ENCODE measurements at places on chromosomes 12 and 14.

- DNase-seq: no peak
These were observed 44.7 kb downstream of the FRS2 start for GRCh38 chr12:69514845-69515244.

DNA sequence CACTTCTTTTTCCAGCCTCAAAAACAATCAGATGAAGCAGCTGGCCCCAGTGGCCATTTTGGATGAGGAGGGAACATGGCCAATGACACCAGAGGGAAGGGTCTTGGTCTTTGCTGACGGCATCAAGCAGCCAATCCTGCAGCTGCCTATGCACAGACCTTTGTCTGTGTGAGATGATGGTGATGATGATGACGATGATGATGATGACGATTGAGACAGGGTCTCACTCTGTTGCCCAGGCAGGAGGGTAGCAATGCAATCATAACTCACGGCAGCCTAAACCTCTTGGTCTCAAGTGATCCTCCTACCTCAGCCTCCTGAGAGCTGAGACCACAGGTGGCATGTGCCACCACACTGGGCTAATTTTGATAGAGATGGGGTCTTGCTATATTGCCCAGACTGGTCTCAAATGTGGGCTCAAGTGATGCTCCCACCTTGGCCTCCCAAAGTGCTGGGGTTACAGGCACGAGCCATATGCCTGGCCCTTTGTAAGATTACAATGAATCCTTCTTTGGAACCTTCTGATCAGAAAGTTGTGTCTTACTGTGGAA lies 26.5 kb upstream of the NCOR2 start:
- no peak for DNase-seq

GRCh38 chr14:99333841-99334635 lies 62.0 kb upstream of the BCL11B start:
- DNase-seq: no peak

- DNase-seq: no peak
These were observed 499 bp upstream of the PRKAG1 start for GRCh38 chr12:49019120-49019430.

GRCh38 chr14:104634886-104635570 lies 30.5 kb upstream of the TMEM179 start:
- no peak for DNase-seq

- DNase-seq: no peak
These were observed 193.3 kb downstream of the ANO4 start for GRCh38 chr12:100987552-100988521.

- DNase-seq: no peak
These were observed 516.7 kb upstream of the TMEM132C start for GRCh38 chr12:127750076-127750840.

DNA sequence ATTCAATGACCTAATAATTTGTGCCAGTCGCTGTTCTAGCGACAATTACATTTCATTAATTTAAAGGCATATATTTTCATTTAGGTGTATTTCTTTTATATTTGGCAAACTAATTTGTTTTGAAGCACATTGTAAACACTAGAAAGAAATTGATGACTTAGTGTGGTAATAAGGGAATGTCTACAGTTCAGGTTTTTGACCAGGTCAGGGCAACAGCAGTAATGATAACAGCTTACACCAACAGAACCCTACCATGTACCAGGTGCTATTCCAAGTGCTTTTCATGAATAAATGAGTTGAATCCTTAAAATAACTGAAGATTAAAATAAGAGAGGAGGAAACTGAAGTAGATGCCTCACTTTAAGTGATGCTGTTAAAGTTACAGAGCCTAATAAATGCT lies 85.4 kb upstream of the SLC38A2 start:
- no peak for DNase-seq

- DNase-seq: no peak
These were observed 799 bp downstream of the ZNF219 start for GRCh38 chr14:21097636-21098075.

DNA sequence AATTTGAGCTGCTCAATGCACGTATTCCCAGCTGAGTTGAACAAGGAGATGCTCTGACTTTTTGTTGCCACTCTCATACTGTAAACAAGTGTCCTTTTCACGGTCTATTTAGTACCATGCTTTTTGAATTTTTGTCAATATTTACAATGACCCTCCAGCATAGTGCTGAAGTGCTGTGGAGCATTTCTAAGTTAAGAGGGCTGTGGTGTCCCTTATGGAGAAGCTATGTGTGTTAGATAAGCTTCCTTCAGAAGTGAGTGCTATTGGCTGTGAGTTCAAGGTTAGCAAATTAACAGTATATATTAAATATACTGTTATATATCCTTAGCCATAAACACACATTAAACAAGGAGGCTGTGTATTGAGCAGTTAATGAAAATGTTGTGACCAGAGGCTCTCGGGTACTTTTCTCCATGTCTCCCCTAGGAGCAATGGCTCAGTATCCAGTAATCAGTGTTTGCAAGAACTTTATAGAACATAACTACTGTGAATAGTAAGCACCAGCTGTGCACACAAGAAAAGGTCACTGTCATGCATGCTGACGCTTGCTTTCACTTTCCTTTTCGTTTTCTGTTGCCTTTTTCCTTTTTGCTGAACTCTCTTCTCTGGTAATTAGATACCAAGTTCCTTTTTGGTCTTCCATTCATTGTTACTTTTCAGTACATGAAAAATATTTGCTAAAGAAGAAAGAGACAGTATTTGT lies 187.2 kb upstream of the NEDD1 start:
- peak; percentile 24 for DNase-seq

DNA sequence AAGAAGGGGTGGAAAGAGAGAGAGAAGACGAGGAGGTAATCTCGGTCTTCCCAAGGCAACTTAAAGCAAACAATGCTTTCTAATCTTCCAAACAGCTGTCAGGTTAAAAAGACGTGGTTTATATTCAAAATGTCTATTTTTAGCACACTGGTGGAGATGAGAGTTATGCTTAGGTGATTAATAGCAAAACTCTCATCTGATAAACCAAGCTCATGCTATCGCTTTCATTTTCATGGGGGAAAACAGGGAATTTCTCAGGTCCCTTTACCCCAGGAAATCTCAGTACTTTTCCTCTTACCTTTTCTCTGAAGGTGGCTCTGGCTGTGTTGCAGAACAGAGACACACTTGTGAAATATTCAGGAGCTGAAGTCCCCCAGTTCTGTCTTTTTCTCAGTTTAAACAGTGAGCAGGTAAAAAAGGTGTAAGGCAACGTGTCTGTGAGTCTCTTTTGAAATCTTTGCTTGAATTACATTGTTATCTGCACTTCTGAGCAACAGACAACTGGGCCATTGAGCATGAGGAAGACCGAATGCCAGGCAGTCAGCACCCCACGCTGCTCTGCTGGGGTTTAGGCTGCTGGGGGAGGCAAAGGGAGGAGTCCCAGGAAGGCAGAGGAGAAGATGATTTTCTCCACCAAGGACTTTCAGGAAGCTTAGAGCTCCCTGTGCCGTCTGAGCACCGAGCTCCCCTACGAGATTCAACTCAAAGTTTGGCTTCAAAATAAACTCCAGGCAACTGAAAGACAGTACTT lies 759.3 kb downstream of the BCL11B start:
- DNase-seq: no peak

DNA sequence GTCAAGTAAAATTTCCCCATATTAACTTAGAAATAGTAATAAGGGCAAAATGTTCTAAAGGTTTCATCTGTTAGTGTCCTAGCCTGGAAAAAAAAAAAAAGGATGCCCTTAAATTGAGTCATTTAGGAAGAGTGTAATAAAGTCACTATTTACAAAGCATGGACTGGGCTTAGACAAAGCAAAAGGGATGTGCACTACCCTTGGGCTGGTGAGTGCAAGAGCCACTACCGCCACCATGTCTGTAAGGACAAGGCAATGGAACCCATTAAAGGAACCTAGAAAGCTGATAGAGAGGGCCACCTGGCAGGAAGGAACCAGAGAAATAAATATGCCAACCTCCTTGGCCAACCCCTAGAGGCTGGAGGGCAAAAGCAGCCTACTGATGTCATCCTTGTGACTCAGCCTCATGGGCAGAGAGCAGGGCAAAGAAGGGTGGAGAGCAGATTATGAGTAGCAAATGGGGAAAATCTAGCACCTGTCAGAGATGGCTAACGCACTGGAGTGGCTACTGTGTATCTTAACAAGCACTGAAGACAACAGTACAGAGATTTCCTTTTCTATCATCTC lies 59.5 kb upstream of the FUT8 start:
- DNase-seq: no peak

GRCh38 chr12:3041558-3042164 lies 35.5 kb upstream of the TSPAN9 start:
- peak; percentile 36 for DNase-seq

GRCh38 chr12:124456652-124457152 lies 110.7 kb downstream of the NCOR2 start:
- DNase-seq: no peak

DNA sequence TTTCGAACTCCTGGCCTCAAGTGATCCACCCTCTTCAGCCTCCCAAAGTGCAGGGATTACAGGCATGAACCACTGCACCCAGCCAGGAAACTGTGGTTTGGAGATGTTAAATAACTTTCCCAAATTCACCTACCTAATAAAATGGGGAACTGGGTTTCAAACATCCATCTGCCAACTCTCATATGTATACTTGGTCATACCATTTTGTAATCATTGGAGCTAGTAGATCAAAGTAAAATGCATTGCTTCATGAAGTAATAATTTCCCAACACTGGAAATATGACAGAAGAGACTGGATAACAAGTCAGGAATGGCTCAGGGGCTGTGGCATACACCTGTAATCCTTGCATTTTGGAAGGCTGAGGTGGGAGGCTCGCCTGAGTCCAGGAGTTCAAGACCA lies 5.3 kb upstream of the HECTD1 start:
- no peak for DNase-seq

- no peak for DNase-seq
These were observed 33.2 kb upstream of the LDHB start for GRCh38 chr12:21690704-21691368.

DNA sequence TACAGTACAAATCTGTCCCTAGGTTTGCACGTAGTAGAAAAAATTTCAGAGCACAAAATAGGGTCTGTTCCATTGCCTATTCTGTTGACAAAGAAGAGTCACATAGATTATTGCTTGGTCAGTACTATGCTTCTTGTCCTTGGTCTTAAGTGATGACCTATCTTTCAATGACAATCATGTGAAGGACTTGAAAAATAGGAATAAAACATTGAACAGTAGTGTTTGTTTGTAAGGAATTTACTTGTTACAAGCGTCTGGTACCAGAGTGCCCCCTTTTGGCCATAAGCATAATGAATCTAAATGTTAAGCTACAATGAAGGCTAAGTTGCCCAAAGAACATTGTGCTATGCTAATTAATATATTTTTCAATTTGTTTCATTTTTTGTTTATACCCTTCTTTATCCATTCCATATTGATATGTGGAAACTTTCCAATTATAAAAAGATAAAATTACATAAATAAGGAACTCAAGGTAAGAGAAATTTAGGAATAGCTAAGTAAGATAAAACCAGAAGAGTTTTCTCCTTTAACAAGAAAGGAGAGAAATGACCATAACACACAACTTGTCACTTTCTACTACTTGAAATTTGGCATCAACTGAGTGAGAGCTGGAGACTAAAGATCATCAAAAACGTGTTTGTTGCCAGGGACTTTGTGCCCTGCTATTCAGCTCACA lies 204.7 kb downstream of the EPS8 start:
- DNase-seq: no peak

DNA sequence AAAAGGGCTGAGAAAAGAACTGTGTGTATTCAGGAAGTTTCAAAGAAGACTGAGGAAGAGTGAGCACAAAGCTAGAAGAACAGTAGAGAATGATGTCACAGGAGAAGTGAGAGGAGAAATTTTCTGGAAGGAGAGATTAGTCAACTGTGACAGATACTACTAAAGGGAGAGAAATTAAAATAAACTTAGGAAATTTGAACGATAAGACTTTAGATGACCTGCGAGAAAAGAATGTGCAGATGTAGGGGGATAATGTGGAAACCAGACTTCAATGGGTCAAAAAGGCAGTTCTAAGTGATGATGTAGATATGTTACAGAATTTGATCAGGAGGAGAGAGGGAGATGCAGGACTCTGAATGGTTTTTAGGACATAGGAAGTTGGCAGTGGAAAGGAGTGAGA lies 287.4 kb downstream of the SYT1 start:
- DNase-seq: no peak

DNA sequence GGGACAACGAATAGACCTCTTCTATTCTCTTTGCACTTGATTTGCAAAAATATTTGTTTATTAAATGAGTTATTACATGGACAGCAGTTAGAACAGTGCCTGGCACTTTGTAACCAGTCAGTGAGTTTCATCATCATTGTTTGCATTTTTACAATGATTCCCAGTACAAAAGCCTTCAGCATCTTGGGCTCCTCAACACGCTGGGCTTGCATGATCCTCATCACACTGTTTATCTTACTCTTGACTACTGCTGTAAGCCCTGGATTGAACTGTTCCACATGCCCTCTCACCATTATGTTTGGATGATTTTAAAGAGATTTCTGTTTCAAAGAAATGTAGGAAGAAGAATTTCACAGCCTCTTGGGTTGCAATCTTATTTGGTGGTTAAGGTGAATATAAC lies 204.3 kb downstream of the PELI2 start:
- no peak for DNase-seq

GRCh38 chr12:57004651-57005050 lies 1.7 kb downstream of the ZBTB39 start:
- no peak for DNase-seq

DNA sequence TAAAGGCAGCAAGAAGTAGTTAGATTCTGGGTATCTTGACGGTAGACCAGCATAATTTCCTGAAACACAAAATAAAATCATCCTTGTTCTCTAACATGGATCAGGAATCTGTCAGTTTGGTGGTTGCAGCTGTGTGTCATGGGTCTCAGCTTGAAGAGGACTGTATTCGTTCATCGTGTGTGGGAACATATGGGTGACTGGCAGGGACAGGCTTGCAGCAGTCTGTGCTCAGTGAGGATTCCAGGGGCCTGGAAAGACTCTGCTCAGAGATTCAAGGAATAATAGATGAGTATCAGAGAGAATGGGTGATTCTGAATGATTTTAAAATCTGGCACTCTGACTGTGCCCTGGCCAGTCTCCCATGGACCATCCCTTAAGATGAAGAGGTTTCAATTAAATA lies 421.6 kb downstream of the APAF1 start:
- DNase-seq: no peak

DNA sequence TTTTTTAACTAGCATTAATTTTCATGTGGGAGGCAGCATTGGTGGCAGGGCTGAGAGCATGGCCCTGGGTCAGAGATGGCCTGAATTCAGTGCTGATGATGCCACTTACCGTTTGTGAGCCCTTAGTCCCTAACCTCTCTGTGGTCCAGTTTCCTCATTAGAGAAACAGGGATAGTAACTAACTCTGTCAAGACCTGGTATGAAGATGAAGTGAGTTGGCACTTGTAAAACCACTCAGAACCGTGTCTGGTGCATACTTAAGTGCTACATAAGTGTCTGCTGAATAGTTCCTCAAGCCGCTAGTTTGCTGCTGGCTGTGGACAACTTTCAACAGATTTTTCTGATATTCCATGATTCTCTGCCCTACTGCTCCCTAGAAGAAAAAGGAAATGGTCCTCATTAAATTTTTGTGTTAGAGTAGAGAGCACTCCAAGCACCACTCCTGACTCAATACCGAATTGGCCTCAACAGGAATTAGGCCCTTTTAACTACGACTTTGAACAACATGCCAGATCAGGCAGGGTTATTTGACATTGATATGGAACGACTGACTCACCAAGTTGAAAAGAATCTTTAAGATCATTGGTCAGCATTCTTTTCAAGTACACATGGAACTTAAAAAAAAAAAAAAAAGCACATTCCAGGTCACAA lies 250.2 kb downstream of the ANO2 start:
- DNase-seq: peak; percentile 54

All from NCI-H187 (cell line).